GM12891 (cell line): ENCODE measurements at places on chromosomes 16 and 17.

- no peak for DNase-seq
These were observed 83.5 kb downstream of the CDYL2 start for GRCh38 chr16:80720804-80721371.

- no peak for DNase-seq
These were observed 60.5 kb downstream of the TMEM132E start for GRCh38 chr17:34639706-34640425.

DNA sequence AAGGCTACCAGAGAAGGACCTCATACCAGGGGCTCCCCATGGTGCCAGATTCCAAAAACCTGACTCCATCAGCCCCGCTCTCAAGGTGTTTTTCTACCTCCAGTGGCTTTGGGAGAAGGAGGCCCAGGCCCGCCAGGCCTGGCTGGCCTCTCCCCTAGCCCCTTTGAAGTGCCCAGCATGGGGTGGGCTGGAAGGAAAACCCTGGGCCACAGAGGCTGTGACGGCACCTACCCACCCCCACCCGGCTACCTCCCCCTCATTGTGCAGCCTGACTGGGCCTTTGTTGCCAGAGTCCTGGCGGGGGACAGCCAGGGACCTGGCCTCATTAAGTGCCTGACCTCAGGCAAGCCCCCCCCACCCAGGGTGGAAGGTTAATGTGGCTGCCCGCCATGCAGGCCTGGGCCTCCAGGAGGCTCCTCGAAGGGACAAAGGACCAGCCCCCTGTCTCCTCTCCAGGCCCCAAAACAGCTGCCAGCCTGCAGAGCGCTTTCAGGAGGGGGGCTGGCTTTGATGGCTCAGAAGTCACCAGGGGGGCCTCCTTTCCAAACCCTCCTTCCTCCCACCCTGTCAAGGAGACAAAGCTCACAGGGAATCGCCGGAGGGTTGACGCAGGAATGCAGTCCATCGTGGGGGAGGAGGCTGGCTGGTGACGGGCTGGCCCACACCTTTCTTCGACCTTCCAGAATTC, 159.4 kb downstream of the ZNF423 start:
- no peak for DNase-seq

DNA sequence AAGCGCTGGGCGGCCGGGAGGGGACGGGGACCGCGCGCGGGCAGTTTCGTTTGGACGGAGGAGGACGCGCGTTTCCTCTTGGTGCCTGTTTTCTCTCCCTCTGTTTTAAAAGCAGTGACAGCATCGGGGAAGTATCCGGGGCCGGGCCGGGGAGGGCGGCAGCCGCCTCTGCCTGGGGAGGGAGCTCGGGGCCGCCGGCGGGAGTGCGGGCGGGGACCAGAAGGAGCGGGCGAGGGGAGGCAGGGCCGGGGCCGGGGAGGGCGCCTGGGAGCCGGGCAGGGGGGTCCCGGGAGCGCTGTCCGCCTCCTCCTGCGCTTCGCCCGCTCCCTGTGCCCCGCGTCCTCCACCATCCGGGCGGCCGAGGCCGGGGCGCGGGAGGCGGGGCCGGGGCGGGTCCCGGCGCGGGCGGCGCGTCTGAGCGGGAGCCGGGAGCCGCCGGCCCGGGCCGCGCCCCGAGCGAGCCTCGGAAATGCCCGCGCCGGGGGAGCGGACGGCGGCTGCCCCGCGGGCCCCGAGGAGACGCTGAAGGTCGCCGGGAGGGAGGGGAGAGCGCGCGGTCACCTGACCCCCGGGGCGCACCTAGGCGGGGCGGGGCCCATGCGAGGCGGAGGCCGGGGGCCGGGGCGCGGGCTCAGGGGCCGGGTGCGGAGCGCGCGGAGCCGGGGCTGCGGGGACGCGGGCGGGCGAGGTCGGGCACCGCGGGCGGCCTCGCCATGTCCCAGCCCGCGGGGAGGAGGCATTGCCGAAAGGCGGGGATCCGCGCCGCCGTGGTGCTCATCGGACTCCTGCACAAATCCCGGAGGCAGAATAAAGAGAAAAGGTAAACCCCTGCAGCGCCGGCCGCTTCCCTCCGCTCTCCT, 57.3 kb downstream of the RAP1GAP2 start:
- DNase-seq, result no peak

DNA sequence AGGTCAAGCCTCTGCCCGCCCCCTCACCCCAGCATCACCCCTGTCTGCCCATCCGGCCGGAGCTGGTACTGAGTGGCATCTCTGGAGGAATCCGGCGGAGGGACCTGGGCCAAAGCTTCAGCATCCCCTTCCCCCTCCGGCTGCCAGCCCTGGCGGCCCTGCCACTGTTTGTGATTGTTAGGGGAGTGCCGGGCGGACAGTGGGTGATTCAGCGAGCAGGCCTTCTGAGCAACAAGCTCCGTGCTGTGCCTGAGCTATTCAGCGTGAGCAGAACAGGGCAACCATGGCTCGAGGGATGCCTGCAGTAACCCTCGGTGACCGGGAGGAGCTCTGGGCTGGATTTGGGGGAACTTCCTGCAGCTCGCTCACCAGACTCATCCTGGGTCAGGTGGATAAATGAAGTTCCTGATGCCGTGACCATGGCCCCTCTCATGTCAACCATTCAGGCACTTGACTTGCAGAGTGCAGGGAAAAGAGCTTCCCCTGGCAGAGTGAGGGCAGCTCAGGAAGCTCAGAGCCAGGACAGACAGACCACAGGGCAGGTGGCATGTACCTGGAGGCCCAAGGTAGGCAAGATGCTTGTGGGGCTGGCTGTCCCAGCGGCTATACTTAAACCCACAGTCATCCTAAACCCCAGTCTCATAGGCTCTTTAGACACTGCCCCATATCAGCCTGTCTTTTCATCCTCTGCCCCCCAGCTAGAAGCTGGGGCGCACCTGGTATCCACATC, 24.3 kb upstream of the MLKL start:
- no peak for DNase-seq

- no peak for DNase-seq
These were observed 34.1 kb upstream of the CPPED1 start for GRCh38 chr16:12837756-12838155.

DNA sequence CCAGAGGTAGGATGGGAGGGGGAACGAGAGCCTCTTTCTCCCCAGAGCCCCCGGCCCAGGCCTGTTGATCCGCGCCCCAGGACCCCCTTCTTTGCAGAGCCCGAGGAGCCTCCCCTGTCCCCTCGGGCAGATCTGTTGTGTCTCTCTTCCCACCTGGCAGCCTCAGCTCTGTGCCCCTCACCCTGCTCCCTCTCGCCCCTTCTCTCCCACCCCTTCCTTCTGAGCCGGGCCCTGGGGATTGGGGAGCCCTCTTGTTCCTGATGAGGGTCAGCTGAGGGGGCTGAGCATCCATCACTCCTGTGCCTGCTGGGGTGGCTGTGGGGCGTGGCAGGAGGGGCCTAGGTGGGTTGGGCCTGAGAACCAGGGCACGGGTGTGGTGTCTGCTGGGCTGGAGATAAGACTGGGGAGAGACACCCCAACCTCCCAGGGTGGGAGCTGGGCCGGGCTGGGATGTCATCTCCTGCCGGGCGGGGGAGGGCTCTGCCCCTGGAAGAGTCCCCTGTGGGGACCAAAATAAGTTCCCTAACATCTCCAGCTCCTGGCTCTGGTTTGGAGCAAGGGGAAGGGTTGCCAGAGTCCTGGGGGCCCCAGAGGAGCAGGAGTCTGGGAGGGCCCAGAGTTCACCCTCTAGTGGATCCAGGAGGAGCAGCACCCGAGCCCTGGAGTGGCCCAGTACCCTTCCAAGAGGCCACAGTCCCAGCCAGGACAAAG, 65.4 kb downstream of the MRC2 start:
- DNase-seq, result no peak

DNA sequence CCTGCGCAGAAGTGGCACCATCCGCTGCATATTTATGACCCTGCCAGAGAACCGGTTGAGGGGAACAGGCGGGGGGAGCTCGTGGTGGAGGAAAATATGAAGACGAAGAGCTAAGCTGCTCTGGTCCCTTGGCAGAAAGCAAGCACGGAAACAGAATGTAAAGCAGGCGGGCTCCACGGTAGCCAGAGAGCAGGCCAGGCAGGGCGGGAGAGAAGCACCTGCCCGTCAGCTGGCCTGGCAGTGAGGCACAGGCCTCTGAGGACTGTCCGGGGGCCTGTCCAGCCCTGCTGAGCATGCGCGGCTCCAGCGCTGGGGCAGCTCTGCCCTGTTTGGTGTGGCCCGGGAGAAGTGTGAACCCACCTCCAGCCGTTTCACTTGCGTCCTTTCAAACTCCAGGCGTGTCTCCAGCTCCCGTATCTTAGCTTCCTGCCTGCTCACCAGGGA, 46.7 kb downstream of the PIPOX start:
- DNase-seq, result no peak

- DNase-seq, result no peak
These were observed 56.6 kb upstream of the CCL2 start for GRCh38 chr17:34198519-34198918.

DNA sequence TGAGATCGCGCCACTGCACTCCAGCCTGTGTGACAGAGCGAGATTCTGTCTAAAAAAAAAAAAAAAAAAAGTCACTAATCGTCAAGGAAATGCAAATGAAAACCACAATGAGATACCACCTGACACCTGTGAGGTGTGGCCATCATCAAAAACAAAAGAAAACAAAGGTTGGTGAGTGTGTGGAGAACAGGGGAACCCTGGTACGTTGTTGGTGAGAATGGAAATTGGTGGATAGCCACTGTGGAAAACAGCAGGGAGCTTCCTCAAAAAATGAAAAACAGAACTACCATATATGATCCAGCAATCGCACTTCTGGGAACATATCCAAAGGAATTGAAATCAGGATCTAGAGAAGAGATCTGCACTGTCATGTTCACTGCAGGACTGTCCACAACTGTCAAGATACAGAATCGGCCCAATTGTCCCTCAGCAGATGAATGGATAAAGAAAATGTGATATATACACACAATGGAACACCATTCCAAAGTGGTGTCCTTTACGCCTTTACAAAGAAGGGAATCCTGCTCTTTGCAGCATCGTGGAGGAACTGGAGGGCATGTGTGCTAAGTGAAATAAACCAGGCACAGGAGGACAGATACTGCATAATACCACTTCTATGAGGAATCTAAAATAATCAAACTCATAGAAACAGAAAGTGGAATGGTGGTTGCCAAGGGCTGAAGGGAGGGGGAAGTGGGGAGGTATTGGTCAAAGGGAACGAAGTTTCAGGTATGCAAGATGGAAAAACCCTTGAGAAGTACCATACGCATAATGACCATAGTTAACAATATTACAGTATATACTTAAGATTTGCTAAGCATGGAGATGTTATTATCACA, 63.5 kb upstream of the PLCG2 start:
- no peak for DNase-seq

- no peak for DNase-seq
These were observed 3.3 kb downstream of the CD2BP2 start for GRCh38 chr16:30351586-30352419.

GRCh38 chr16:89573826-89574680, 1.5 kb upstream of the CPNE7 start:
- DNase-seq, result no peak

GRCh38 chr17:46930051-46930450, 7.1 kb downstream of the GOSR2 start:
- DNase-seq, result no peak

- no peak for DNase-seq
These were observed 1.1 kb upstream of the LSM12 start for GRCh38 chr17:44067545-44067940.

DNA sequence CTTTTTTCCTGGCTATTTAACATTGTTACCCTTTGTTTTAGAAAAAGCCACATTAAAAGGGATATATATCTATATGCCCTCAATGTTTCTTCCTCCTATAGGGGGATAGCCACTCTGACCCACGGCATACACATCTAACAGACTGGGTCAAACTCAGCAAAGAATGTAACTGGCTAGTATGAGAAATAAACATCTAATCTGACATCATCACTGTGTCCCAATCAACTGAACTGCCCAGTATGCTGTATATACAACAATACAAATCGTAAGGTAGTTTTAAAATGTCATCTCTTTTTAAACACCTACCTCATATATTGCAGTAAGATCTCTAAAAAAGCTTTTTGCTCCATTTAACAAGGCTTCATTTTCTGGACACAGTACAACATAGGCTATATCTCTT, 39.9 kb upstream of the INTS2 start:
- no peak for DNase-seq

GRCh38 chr17:27585792-27586191, 45.2 kb upstream of the LGALS9 start:
- no peak for DNase-seq

DNA sequence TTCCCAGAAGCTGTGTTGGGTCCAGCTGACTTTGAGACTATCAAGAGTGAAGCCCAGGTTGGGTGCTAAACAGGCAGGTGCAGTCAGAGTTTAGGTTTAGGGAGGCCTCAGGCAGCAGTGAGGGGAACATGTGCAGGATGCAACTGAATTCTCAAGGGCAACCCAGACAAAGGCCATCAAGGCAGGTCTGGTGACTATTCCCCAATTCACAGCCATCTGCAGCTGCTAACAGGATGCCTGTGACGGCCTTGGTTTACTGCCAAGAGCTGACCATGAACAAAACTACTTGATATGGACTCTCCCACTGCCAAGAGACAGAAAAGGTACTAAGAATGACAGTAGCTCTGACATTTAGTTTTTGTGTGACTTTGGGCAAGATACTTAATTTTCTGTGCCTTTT, 45.2 kb upstream of the BCAR1 start:
- DNase-seq, result no peak

DNA sequence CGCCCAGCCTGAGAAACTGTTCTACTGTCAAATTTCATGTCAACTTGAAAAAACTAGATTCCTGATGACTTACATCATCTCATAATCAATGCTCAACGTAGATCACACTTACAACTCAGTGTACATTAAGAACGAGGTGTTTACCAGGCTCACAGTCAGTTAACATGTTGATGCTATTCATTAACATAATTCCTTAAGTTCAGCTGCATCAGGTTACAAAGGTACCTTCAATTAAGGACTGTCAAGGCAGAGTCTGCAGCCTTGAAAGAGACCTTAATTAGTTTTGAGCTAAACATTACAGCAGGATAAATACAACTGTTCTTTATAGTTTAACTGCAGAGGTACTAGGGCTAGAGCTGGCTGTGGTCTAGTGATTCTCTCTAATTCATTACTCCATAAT, 1.9 kb downstream of the GNA13 start:
- DNase-seq, result no peak

GRCh38 chr17:10357768-10358167, 15.0 kb downstream of the MYH13 start:
- DNase-seq, result peak; percentile 30

GRCh38 chr16:56306690-56307533, 115.6 kb downstream of the GNAO1 start:
- no peak for DNase-seq

GRCh38 chr16:76573281-76573680, 296.1 kb downstream of the CNTNAP4 start:
- DNase-seq, result no peak

GRCh38 chr16:82197540-82198240, 27.7 kb upstream of the MPHOSPH6 start:
- no peak for DNase-seq
